D721Med (cell line): ENCODE measurements at places on chromosomes 3 and 15.

DNA sequence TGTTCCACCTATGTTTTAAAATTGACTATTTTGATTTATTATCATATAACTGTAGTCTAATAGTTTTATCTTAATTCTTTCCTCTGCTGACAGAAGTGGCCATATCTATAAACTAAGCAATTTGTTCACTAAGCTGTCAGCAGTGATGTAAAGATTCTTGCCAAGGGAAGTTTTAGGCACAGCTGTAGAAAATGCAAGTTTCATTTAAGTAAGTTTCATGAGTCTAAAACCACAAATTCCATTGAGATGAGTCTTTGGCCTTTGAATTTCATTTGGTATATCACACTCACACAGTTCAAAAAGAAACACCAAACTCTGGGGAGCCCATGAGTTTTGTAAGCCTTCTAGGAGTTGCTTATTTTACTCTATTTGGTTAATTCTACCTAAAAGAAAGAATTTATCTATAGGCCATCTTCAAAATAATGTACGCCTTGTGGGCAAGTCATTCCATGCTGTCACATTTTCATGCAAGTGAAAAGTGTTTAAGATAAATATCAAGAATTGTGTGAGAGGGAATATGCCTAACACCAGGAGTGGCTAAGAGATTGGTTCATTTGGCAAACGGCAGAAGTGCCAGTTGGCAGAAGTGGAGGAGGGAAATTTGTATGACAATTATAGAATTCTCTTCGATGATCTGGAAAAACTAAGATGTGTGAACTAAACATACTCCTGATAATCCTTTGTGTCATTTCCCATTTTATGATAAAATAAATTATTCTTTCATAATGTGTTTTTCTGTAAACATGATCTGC lies 292.9 kb downstream of the ZIC4 start:
- no peak for DNase-seq

GRCh38 chr3:51539291-51539941 lies 897 bp downstream of the RAD54L2 start:
- DNase-seq: peak; percentile 51

DNA sequence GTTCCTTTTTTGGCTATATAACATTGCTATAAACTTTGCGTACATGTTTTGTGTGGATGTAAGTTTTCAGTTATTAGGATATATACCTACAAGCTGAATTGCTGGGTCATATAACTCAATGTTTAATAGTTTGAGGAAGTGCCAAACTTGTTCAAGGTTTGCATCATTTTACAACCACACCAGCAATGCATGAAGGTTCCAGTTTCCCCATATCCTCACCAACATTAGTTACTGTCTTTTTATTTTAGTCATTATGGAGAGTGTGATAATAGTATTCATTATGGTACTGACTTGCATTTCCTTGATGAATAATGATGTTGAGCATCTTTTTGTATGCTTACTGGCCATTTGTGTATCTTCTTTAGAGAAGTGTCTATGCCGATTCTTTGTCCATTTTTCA lies 112.3 kb downstream of the NR1I2 start:
- no peak for DNase-seq

GRCh38 chr15:31060429-31061140 lies 40.9 kb downstream of the TRPM1 start:
- no peak for DNase-seq
